Right lung (tissue), 10 donors: ENCODE measurements at places on chromosomes 5 and 9. TPM values are rescaled to one million over a fixed set of nuclear protein-coding genes. Genes with fewer than 3 reads are reported as not detected.

DNA sequence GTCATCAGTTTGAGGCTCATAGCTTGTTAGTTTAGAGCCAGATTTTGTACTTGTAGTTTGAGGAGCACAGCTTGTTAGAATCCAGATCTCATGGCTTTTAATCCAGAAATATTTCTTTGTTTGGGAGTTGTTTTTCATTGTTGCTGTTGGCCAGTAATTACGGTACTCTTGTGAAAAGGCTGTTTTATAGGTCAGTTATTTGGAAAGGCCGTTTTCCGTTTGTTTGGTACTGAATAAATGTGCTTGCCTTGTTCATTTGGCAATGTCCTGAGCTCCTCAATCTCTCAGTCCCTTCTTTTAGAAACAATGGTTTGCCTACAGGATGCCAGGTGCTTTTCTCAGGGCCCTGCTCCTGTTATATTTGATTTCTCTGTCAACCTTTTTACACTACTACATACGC is 4.5 kb upstream of the MOB3B start:
- DNase-seq = no peak

The SLC6A19 gene
- polyA plus RNA-seq = not detected

DNA sequence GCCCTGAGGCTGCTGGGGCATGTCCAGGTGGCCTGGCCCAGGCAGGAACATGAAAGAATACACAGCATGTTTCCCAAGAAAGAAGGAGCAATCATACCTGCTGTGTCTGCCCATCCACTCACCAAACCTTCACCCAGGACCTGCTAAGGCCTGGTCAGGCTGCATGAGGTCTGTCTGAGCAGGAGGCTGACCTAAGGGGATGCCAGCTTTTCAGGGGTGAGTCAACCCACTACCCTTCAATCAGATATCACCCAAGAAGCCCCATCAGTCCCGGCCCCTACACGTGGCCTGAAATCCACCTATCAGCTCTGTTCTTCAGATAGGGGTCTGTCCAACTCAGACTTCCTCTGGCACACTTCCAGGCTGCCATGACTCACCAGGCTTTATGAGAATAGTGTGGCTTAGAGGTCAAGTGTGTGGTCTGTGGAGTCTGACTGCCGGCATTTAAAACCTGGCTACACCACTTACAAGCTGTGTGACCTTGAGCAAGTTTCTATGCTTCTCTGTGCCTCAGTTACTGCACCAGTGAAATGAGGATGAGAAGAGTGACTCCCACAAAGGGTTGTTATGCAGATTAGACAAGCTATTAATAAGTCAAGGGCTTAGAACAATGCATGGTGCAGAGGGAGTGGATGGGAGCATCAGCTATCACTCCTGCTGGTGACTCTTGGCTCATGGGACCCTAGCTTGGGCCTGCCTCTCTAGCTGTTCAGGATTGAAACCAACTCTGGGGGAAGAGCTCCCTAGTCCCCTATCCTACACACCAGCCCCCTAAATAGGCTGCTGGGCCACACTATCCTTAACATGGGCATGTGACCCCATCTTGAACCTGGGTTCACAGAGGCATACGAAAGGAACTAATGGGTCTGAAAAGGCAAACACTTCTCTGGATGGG is 130.3 kb downstream of the PAX5 start:
- no peak for DNase-seq

DNA sequence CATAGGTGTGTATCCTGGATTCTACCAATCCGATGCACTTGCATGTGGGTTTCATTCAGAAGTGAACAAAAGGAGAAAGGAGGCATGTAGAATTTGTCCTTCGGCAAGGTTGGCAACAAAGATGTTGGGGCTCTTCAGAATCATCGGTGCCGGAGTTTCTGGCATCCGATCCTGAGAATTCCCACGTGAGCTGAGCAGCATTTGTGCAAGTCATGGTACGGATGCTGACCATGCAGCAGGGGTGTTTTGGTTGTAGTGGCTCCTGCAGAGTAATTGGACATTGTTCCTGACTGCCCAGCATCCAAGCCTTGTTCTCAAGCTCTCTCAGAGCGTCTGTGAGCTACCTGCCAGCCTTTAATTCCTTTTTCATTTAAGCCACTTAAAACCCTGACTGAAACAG is 19.0 kb upstream of the POC5 start:
- DNase-seq = no peak

GRCh38 chr5:40477856-40478546 is 201.7 kb upstream of the PTGER4 start:
- DNase-seq = no peak

The CDH9 gene
- polyA plus RNA-seq = 0.13 TPM

DNA sequence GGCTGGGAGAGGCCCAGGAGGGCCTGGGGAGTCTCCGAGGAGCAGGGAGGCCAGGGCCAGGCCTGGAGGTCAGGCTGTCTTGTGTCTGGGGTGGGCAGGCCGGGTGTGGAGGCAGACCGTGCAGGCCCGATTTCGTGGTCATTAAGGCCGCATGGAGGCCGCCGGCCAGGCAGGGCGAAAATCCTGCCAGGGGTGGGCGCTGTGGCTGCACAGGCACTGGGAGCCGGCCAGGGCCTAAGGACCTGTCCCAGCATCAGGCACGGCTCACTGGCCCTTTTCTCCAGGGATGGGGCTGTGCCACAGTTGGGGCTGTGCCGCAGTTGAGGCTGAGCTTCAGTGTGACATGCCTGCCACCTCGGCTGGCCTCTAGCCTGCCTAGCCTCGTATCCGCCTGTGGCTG is 35.9 kb downstream of the ASS1 start:
- DNase-seq = no peak

DNA sequence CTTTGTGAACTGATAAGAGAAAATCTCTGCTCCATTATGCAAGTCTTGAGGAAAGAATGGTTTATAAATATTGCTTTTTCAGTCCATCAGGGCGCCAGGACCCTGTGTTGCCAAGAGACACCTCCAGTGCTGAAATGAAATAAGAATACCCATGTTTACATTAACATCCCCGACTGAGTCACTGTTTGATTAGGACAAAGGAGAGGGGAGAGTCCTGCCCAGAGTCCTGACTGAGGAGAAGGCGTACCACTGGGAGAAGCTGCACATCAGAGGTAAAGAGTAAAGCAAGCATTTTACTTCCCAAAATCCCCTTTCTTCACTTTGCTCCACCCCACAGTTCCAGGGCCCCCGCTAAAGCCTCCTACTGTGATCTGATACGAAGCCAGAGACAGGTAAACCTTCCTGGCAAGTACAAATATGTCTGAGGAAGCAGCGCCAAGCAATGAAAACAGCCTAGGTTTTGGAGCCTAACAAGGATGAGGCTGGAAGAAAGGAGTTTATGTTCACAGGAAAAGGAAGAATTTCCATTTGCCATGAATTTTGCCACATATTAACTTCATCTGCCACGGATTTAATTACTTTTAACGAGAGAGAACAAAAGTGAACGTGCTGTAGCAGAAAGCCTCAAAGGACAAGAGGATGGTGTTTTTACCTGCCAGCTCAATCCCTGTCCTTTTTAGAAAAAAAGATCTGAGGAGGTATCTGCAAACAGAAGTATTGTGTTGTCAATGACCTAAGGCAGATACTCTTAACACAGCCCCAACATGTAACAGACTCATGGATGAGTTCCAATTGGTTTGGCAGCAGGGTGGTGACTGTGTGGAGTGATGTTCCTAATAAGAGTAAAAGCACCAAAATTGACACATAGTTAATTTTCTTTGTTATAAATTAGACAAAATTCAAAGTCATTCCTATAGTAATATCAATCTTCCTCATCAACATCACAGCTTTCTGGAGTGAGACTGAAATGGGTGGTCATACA is 209.4 kb upstream of the TLE4 start:
- no peak for DNase-seq

The TAF11L12 gene
- not detected for polyA plus RNA-seq

DNA sequence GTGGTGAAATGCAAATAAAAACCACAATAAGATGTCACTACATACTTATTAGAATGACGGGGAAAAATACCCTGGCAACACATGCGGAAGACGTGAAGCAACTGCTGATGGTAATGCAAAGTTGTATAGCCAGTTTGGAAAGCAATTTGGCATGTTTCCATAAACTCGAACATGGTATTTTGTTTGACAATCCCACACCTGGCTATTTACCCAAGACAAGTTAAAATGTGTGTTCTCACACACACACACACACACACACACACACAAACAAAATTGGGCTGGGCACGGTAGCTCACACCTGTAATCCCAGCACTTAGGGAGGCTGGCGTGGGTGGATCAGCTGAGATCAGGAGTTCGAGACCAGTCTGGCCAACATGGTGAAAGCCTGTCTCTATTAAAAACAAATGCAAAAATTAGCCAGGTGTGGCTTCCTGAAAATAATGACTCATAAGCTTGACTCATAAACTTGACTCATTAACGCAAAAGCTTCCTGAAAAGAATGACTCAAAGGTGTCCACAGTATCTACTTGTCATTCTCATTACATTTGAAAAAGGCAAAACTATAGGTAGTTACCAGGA is 456.5 kb downstream of the CDH18 start:
- no peak for DNase-seq

DNA sequence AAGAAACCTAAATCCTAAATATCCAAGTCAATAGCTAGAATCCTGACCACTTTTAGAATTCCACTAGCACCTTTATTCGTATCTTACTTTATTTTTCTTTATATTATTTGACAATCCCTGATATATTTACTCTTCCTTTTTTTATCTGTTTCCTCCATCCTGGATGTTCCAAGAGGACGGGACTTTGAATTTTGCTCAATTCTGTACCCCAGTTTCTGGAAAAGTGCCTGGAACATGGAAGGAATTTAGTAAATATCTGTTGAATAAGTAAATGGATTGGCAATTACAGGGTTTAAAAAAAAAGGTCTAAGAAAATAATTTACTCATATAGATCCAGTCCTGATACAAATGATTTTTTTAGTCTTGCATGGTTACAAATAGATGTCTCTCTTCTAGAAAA is 1.2 kb upstream of the NIPSNAP3A start:
- DNase-seq = no peak

GRCh38 chr5:72662936-72663335 is 153.5 kb upstream of the TNPO1 start:
- no peak for DNase-seq

The FAM153A gene
- not detected for polyA plus RNA-seq

DNA sequence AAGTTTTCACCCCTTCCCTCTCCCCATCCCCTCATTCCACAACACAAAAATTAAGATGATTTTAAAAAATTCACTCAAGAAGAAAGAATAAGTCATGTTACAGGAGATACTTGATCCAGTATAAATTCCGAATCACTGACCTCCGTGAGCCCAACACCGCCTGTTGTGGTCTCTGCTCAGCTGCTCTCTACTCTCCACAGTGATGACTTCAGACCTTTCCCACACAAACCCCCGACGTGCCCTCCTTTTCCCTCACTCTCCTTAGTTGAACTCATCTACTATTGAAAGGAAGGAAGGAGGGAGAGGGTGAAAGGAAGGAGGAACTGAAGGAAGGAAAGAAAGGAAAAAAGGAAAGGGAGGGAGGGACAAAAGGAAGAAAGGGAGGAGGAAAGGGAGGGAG is 55.1 kb downstream of the ZNF354C start:
- no peak for DNase-seq

The ITGA2 gene
- polyA plus RNA-seq = 54.2 TPM

The PTPRD gene
- polyA plus RNA-seq = 126 TPM

DNA sequence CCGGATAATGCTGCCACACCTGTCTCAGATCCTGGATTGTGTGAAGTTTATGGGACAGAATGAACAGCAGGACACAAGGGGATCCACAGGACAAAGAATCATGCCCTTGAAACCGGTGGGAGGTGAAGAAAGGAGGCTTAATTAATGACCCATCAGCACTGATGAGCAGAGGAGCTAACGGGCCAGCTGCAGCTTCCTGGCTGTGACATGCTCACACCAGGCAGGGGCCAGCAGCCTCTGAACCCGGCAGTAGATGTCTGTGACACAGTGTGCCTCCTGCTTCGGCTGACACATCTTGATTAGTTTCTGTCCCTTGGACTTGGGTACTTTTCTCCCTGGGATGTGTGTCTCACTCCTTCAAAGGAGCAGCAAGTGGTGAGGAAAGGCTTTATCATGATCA is 328.8 kb upstream of the BRINP1 start:
- DNase-seq = no peak

- no peak for DNase-seq
Observed at GRCh38 chr5:96031811-96032261, 70.2 kb upstream of the ELL2 start.
